ENCODE measurements at places on chromosomes 7 and 10.

GRCh38 chr10:37269554-37270256 lies 144.3 kb downstream of the ANKRD30A start:
- DNase-seq: no peak

- DNase-seq: no peak
Observed at GRCh38 chr7:140056431-140057142, 6.2 kb downstream of the PARP12 start.

- no peak for DNase-seq
Observed at GRCh38 chr7:412313-412710, 107.3 kb downstream of the PDGFA start.

DNA sequence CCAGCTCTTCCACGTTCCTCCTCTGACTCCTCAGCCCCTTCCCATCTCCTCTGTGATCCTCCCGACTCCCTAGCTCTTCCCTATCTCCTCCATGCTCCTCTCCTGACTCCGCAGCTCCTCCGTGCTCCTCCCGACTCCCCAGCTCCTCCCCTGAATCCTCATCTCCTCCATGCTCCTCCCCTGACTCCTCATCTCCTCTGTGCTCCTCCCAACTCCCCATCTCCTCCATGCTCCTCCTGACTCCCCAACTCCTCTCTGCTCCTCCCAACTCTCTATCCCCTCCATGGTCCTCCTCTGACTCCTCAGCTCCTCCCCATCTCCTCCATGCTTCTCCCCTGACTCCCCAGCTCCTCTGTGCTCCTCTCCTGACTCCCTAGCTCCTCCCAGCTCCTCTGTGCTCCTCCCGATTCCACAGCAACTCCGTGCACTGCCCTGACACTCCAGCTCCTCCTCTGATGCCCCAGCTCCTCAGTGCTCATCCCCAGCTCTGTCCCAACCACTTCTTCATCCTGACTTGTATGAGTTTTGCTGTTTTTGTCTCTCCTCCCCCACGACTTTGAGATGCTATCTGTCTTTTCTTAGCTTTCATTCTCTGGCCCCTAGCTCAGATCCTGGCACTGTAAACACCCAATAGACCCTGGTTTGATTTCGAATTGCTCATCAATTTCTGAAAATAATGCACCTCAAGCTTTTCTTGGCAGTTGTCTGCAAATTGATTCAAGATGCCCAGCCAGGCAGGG lies 38.3 kb downstream of the OAT start:
- DNase-seq: no peak

DNA sequence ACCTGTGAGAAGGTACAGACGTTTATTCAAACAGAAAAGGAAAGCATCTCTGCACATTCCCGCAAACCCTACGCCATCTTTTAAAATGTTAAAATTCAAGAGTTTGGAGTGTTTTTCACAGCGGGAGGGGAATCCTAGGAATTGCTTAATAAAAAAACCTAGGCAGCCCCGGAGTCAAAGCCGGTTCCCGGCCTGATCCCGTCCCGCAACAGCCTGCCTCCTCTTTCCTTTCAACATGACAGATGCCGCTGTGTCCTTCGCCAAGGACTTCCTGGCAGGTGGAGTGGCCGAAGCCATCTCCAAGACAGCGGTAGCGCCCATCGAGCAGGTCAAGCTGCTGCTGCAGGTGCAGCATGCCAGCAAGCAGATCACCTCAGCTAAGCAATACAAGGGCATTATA lies 123.0 kb upstream of the VSTM2A start:
- no peak for DNase-seq

DNA sequence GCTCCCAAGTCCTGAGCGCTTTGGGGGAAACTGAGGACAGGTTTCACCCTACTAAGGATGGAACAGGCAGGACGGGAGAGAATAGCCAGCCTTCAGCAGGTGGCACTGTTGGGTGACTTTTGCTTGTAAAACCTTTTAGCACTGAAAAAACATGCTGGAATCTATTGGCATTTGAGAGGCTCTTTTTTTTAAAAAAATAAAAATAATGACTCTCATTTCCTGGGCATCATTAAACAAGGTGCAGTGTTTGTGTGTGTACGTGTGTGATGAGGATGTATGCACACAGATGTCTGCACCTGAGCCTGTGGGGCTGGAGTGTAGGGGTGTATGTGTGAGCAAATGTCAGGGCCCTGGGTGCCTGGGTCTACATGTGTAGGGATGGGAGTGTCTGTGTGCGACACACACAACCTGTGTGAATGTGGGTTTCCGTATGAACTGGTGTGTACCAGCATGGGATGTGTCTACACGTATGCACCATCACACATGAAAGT lies 177.9 kb downstream of the RPS24 start:
- DNase-seq: no peak

- no peak for DNase-seq
Observed at GRCh38 chr10:90985321-90985933, 64.5 kb upstream of the ANKRD1 start.

DNA sequence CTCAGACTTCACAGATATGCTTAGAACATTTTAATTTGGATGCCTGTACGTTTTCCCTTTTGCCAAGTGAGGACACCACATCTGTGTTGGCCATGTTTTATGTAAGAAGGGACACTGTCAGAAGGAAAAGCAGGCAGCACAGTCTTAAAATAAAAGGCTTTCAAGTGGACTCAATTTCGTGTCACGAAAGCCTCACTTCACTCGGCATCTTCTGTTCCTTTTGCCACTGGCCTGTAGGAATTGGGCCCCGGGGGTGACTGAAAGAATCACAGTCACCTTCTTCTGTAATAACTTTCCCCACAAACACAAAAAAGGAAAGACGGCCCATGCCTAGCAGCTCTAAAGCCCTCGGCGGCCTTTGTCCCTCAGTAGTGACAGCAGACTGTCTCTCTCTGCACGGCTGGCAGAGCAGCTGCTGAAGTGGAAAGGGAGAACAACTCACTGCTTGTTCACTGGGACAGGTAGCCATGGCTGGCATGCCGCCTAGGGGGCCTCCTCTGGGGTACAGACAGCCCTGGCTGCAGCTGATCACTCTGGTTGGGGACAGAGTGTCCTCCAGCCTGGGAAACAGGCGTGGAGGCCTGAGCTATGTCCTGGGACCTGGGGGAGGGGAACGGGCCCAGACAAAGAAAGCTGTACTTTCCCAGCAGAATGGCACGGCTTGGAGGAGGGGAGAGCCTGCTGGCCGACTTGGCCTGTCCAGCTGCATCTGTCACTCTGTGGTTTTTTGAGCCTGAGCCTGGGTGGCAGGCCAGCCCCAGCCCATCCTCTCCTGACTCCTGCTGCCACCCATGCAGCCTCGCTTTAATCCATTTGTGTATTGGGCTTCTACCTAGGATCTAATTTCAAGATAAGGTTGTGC lies 4.4 kb downstream of the RASSF4 start:
- no peak for DNase-seq

- no peak for DNase-seq
Observed at GRCh38 chr7:152006336-152006735, 19.1 kb upstream of the GALNT11 start.

DNA sequence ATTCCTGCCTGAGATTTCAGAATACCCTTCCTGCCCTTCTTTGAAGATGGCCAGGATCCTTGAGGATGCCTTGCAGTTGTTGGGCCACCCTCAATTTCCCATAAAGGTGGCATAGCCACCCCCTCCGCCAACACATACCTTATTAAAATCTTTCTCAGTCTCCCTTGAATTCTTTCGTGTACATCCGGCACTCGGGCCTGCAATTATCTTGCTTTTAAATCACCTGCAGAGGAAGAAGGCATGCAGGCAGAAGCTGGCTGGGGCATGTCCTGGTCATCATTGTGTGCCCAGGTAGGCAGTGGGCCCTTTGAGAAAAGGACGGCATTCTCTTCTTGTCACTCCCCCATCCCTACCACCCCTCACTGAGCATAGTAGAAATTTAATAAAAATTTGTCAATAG lies 189.5 kb upstream of the LYZL1 start:
- no peak for DNase-seq

- DNase-seq: no peak
Observed at GRCh38 chr10:128121750-128122412, 4.3 kb downstream of the MKI67 start.

GRCh38 chr10:8306685-8307364 lies 252.3 kb downstream of the GATA3 start:
- no peak for DNase-seq

DNA sequence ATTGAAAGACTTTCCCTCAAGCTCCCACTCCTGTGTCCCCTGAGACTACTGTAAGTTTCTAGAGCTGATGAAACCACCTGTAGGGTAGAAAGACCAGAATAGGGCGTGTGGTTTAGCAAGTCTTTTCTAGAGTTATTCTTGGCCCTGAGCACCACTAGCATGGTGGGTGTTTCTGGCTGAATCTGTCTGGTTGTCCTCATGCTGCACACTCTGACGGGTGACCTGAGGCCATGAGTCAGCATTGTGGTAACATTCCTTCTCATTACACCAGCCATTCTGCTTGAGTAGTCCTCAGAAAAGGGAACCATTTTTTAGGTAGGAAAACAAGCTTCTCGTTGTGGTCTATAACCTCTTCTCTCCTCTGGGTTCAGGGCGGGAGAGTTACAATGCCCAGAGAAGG lies 250.3 kb downstream of the SNX13 start:
- no peak for DNase-seq

Data from CD4-positive, alpha-beta T cell treated with Interleukin-17A for 1 hour (primary cell).